WTC11 (cell line): ENCODE measurements at places on chromosomes 2 and 18.

DNA sequence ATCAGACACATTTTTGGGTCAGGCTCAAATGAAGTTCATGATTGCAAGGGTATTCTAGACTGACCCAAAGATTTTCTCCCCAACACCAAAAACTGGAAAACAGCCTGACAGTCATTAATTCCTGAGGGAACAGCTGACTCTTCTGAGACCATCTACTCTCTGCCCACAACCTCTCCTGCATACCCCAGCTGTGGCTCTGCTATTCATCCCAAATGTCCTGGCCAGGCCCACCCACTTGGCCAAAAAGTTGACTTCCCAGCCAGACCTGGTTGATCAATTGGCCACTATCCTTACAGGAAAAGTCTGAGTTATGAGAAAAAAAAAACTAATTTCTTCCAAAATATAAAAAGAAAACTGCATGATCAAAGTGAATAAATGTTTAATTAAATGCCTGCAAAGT lies 103.8 kb upstream of the ST3GAL5 start:
- DNase-seq, result no peak

DNA sequence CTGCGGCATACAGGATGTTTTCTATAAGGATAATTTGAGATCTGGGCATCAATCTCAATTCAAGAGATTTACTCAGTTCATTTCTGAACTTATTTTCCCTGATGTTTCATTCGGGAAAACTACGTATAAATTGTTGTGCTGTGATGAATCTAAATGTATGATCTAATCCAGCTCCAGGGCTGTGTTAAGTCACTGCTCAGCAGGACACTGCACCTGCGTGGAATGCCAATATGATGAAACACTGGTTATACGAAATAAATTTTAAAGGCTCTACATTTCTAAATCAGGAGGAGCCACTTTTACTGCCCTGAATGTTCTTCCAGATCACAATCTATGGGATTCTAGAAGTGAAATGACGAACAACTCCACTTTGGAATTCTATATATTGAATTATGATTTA lies 259.0 kb downstream of the HNMT start:
- DNase-seq, result no peak

DNA sequence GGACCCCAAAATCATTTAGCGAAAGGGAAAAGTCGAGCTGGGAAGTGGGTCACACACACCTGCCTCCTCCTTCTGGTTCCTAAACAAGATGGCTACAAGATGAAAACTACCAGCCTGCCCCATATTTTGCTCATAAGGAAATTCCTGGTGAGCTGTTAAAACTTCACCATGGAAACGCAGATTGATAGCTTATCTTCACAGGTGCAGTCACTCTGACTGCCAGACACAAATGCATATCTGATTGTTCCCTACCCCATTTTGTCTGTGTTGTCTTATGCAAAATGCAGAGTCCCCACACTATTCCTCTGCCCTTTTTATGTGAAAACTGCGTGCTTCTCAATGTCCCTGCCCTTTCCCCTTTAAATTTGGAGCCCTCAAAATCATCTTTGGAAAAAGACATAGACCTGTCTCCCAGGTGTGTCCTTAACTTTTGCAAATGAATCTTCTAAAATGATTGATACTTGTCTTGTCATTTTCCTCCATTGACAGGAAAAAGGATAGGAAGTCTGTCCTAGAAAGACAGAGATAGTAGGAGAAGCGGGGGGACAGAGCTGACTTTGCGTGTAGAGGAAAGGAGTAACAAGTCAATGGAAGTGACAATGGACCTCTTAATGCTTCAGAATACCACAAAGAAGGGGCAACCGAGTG lies 38.9 kb upstream of the THOC1 start:
- DNase-seq, result no peak

DNA sequence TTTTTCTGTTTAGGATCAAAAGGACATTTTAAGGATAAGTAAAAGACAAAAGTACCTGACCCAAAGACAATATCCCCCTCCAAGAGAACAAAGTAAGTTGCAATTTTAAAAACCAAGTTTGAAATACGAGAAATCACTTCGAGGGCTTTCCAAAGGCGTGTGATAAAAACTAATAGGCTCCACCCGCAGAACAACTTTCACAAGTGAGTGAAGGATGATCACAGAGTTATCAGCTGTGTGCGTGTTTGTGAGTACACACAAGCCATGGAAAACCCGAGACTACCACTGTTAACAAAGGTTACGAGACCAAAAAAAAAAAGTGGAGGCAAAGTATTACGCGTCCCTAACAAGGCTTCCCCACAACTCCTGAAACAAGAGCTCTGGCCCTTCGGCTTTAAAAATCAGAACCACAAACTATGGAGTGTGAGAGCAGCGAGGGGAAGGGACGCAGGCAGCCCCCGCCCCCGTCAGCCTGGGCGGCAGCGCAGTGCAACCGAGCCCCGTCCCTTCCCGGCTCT lies 719 bp downstream of the SMAD2 start:
- DNase-seq, result no peak

DNA sequence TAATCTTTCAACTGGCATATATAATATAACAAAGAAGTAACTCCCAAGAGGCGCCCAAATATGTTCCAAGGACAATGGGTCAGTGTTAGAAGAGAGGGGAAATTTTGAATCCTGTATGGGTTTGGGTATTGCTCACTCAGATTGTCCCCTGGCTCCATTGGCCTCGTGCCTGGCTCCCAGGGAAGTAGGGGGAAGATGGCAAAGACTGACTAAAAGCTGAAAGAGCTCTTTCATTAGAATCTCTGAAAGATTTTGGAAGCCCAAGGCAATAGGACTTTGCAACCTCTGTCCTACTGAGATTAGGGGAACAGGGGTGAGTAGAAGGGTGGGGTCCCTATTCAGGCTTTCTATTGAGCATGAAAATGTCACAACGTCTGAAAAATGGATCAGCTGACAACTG lies 1272.8 kb upstream of the ZEB2 start:
- no peak for DNase-seq

DNA sequence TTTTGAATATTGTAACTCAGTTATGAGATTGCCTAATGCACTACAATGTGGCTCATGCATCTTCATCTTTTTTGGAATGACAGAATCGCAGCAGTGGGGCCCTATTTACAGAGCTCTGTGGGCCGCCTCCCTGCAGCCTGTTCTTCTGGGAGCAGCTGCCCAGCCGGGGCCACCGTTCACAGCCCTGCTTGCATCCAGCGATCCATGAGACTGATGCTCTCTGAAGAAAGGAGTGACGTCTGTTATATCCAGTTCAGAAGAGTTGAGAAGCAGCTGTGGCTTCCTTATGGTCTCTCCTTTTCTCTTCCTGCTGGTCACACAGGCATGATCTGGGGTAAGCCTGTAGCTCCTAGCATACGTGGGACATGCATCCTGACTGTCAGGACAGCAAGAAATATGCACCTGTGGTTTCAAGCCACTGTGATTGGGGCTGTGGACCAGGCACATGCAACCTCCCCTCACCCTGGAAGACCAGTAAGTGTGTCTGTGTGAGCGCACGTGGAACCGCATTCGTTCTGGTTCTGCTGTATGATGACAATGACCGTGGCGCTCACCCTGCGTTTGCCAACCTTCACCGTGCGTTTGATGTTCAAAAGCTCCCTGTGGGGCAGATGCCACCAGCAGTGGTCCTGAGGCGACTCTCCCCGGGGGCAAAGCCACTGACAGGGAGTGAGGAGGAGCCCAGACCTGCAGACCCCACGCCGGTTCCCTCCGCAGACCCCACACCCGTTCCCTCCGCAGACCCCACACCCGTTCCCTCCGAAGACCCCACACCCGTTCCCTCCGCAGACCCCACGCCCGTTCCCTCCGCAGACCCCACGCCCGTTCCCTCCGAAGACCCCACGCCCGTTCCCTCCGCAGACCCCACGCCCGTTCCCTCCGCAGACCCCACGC lies 189.8 kb downstream of the TMEM18 start:
- no peak for DNase-seq

DNA sequence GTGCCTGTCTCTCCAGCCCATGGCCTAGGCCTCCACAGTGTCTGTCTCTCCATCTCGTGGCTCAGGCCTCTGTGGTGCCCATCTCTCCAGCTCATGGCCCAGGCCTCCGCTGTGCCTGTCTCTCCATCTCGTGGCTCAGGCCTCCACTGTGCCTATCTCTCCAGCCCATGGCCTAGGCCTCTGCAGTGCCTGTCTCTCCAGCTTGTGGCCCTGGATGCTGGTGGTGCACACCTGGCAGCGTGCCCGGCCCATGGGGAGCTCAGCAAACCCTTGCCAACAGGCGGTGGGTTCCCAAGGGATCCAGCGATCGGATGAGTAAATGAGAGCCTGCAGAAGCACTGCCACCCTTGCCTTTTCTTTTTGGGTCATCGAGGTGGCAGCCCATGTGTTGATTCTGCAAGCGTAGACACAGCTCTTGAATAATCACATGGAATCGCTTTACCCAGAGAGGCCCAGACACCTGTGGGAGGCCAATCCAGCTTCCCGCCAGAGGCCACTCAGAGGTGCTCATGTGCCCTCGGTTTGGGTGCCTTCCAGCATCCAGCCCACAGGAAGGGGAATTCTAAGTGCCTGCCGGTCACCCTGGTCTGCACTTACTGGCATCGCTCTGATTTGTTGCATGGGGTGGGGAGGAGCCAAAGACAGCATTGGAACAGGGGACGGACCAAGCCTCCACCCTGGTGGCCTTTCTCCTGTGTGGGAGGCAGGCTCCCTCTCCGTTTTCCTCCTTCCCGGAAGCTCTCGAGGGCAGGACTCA lies 101.8 kb upstream of the HDAC4 start:
- DNase-seq, result no peak

GRCh38 chr18:12968619-12969018 lies 20.8 kb downstream of the SEH1L start:
- no peak for DNase-seq

- DNase-seq, result no peak
These were observed 66.9 kb downstream of the ATAD2B start for GRCh38 chr2:23859983-23860382.

DNA sequence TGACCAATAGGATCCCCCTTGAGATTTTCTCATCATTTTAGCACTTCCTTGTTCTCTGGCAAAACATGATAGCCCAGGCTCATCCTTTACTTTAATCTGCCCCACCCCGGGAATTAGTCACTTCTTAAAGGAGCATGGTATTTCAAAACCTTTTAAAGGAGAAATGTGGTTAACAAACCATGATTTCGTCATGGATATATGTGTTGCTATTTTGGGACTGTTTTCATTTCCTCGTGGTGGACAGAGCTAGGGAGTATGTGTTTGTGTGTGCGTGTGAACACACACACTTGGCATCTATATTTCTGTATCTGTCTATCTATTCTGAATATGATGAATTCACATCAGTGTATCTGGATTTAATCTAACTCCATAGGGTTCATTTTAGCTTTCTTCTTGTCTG lies 128.1 kb downstream of the BIRC6 start:
- no peak for DNase-seq

DNA sequence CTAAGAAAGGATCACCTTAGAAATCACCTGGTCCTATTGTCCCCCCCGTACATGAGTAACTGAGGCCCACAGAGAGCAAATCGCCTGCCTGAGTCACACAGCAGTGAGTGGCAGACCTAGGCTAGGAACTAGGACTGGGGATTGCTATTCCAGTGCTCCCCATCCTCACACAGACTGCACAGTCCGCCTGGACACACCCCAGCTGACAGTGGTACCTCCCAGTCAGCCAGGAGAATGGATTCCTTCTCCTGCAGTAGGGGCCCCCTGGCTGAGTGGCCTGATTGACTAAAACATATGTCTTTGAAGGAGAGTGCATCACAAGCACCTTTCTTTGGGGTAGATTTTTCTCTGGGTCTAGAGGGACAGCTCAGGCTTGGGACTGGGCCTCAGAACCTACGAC lies 32.4 kb upstream of the SLC35F6 start:
- no peak for DNase-seq

DNA sequence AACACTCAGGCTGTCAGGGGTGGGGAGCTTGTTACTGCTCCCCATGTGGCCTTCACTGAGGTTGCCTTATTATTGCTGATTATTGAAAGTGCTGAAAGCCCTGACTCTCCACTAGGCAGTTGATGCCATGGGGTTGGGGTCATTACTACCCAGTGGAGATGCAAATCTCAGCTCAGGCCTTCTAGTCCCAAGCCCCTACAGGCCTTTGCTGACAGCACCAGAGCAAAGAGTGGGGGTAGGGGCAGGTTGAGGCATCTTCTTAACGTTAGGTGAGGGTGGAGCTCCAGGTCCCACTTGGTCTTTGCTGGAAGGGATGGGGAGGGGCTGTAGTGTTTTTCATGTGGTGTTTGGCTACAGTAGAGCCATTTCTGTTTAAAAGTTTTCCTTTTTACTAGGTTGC lies 104.5 kb downstream of the UXS1 start:
- no peak for DNase-seq

DNA sequence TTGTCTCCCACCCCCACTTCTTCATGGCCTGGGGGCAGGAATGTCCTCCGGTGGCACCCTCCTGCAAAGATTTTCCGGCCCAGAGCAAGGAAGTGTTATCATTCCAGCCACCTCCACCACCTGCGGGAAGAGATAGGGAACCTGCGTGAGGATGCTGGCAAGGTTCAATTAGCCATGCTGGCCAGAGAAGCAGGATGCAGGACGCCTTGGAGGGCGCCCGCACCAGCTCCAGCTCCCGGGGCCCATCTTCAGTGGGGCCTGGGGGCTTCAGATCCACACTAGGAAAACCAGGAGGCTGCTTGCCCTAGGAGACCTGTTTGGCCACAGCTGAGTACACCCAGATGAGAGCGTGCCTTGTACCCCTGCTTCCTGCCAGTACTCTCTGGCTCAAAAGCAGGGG lies 113.7 kb downstream of the CLIP4 start:
- DNase-seq, result peak; percentile 4

GRCh38 chr2:172998547-172999272 lies 76.9 kb upstream of the MAP3K20 start:
- DNase-seq, result no peak

DNA sequence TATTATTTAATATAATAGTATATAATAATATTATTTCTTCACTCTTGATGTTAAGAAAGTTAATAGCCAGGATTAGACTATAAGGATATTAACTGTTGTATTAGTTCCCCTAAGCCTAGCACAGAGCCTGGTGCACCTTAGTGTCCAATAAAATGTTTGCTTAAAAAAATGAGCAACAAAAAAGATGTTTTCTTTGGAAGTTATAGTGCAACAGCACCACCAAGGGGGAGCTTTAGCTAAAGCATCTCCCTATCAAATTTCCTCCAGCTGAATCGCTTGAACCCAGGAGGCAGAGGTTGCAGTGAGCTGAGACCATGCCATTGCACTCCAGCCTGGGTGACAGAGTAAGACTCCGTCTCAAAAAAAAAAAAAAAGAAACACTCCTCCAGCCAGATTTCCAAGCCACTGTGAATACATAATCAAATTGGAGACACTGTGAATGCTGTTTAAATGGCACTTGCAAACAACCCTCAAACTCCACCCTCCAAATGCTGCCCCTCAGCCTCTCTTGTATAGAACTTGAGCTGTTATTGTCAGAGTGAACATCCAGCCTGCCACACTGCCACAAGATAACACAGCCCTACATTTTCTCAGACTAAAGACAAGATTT lies 221.9 kb downstream of the DYM start:
- DNase-seq, result no peak

GRCh38 chr2:163610817-163611556 lies 124.8 kb downstream of the FIGN start:
- DNase-seq, result peak; percentile 53

GRCh38 chr2:158902005-158902398 lies 66.4 kb upstream of the TANC1 start:
- no peak for DNase-seq
